ENCODE measurements at places on chromosomes 12 and 14.

GRCh38 chr14:97642631-97643030 is 845.4 kb downstream of the VRK1 start:
- no peak for DNase-seq

DNA sequence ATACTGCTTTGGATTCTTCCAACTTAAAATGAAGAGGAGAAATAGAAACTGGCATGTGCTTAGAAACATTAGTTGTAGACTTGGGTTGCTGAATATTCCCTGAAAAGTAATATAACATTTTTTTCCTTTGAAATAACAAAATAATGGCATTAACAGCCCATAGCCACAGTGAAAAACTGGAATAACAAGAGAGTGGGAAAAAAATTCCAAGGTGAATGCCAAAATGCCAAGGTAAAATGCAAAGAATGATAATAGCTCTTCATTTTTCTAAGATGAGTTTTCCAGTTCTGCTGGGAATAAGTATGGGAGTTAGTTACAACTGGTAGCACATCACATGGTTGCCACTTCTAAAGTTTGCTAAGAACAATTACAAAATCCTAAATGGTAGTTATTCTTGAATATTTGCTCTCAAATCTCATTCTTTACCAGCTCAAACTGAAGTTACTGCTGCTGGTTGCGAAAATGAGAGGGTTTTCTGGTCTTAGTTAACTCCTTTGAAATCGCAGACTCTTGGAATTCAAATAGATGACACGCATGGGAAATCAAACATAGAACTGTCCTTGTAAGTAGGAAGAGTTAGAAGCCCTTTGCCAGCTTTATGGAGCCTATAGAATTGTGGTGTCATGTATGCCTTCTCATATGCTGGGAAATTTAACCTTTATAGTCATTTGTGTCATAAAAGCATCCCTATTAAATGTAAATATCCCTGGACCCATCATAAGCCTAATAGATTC is 165.0 kb upstream of the DCN start:
- no peak for DNase-seq

GRCh38 chr12:129328235-129328634 is 475.0 kb downstream of the GLT1D1 start:
- no peak for DNase-seq

- DNase-seq, result no peak
These were observed 20.5 kb downstream of the SLC38A2 start for GRCh38 chr12:46351886-46352650.

GRCh38 chr14:35287431-35288013 is 4.7 kb upstream of the PSMA6 start:
- DNase-seq, result peak; percentile 43

GRCh38 chr14:23430723-23431085 is 4.8 kb downstream of the MYH7 start:
- no peak for DNase-seq

GRCh38 chr12:22851532-22851931 is 226.6 kb downstream of the ETNK1 start:
- no peak for DNase-seq
